ENCODE measurements at places on chromosomes 11 and 22.

GRCh38 chr11:61778920-61779650, 13.3 kb downstream of the TMEM258 start:
- DNase-seq: no peak

GRCh38 chr22:44363013-44363979, 50.5 kb upstream of the SHISAL1 start:
- DNase-seq: no peak

DNA sequence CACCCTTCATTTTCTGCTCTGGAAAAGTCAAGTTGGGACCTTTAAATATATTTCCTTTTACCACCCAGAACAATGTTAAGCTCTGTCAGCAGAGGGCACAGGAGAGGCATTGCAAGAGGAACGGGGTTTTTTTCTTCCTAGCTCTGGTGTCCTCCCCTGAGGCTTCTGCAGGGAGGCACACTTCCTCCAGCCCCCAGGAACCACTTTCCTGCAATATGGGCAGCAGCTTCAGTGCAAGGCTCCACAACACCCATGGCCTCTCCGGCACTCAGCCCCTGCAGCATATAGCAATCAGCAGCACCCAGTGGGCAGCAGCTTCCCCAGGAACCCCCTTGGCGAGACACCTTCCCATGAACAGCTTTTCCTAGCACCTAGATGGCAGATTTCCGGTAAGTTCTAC, 101.4 kb downstream of the SYT9 start:
- peak; percentile 25 for DNase-seq

DNA sequence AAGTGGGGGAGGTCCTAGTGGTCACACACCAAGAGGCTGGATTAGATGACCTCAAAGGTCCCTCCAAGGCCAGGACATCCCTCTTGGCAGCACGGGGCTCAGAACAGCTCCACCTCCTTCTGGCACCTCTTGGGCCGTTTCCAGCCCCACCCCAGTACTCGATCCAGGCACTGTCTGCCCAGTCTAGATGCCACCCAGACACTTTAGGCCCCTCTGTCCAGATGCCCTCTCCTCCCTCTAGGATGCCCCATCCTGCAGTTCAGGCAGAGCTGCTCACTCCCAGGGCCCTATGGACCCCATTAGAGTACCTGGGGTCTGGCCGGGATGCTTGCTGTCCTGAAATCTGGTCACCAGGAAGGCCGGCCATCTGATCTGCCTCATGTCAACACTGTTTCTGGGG, 34.7 kb upstream of the PRR5 start:
- DNase-seq: no peak
